ENCODE measurements at places on chromosomes 7 and 10.

GRCh38 chr7:66754541-66754940, 14.0 kb downstream of the RABGEF1 start:
- DNase-seq: no peak
- no peaks in the 10 kb centered on the region for H3K4me1 ChIP-seq
- H3K27ac ChIP-seq: no peak overlapping the region
- no peaks in the 10 kb centered on the region for H3K27me3 ChIP-seq
- no peaks in the 10 kb centered on the region for H3K36me3 ChIP-seq
- H3K4me3 ChIP-seq: no peak overlapping the region

- H3K4me3 ChIP-seq: no peak overlapping the region
- no peaks in the 10 kb centered on the region for H3K27me3 ChIP-seq
These were observed 141.4 kb downstream of the DOCK4 start for GRCh38 chr7:112064627-112065385.

DNA sequence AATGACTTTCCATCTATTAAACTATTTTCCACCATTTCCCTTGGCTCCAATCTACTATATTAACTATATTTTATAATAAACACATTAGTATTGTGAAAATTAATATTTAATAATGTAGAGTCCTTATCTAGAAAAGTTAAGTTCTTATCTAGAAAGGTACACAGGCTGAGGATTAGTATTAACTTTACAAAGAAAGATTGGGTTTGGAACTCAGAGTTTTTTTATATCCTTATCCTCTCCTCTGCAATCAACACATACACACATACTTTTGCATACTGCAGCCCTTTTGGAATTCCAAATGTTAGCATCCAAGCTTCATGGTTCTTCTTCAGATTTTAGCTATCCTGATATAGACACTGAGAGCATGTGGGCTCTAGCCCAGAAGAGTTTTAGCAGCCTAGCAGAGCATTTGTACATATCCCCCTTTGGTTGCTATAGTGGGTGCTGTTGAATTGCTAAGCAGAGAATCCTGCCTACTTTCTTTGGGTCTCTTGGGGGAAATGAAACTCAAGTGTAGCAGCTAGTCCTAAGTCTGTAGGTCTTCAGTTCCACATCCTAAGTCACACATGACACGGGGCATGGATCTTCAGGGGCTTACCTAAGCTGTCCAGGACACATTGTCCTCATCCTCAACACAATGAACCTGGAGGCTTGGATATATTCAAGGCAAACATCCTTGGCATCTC, 874.6 kb downstream of the LRMDA start:
- H3K27ac ChIP-seq: no peak overlapping the region
- DNase-seq: no peak
- H3K4me1 ChIP-seq: no peaks in the 10 kb centered on the region

DNA sequence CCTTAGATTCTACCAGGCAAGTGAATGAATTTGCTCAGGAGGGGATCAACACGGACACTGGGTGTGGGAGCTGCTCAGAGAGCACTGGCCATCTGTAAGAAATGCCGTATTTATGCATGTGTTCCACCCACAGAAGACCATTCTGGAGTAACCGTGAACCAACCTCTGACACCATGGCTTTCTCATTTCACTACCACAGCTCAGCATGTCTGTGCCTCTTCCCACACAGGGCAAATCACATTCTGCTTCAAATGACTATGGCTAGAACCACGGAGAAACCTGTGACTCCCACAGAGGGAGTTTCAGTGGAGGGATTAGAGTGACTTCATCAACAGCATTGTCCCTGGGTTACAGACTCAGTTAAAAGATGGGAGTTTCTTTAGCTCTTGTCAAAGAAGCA, 893.4 kb downstream of the XPNPEP1 start:
- H3K4me3 ChIP-seq: no peak overlapping the region
- no peak overlapping the region for H3K27ac ChIP-seq
- no peaks in the 10 kb centered on the region for H3K27me3 ChIP-seq
- no peaks in the 10 kb centered on the region for H3K36me3 ChIP-seq

DNA sequence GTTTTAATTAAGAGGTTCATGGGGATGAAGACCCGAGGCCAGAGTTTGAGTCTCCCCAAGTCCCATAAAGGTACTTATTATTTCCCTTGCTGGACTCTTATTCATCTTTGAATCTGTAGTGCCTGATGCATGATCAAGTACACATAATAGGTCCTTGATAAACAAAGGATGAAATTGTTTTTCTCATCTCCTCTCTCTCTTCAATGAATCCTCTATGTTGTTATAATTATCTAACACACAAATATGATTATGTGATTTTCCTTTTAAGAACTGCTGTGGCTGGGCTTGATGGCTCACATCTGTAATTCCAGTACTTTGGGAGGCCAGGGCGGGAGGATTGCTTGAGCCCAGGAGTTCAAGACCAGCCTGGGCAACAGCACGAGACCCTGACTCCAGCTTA, 117.7 kb downstream of the BAMBI start:
- H3K4me1 ChIP-seq: no peaks in the 10 kb centered on the region
- H3K36me3 ChIP-seq: no peaks in the 10 kb centered on the region
- no peak for DNase-seq
- no peak overlapping the region for H3K27ac ChIP-seq
- no peaks in the 10 kb centered on the region for H3K27me3 ChIP-seq

GRCh38 chr10:70052462-70053217, at the start of gene MACROH2A2:
Gene MACROH2A2, plus strand, starts transcription at chr10:70052846. Its CDS starts 22,813 bp downstream, at chr10:70075659.
- no peaks in the 10 kb centered on the region for H3K27me3 ChIP-seq
- DNase-seq: peak; percentile 68
- H3K27ac ChIP-seq: peak within 1 kb of the TSS; percentile 38
- peak within 1 kb of the TSS; percentile 83 for H3K4me3 ChIP-seq
- no peaks in the 10 kb centered on the region for H3K4me1 ChIP-seq

DNA sequence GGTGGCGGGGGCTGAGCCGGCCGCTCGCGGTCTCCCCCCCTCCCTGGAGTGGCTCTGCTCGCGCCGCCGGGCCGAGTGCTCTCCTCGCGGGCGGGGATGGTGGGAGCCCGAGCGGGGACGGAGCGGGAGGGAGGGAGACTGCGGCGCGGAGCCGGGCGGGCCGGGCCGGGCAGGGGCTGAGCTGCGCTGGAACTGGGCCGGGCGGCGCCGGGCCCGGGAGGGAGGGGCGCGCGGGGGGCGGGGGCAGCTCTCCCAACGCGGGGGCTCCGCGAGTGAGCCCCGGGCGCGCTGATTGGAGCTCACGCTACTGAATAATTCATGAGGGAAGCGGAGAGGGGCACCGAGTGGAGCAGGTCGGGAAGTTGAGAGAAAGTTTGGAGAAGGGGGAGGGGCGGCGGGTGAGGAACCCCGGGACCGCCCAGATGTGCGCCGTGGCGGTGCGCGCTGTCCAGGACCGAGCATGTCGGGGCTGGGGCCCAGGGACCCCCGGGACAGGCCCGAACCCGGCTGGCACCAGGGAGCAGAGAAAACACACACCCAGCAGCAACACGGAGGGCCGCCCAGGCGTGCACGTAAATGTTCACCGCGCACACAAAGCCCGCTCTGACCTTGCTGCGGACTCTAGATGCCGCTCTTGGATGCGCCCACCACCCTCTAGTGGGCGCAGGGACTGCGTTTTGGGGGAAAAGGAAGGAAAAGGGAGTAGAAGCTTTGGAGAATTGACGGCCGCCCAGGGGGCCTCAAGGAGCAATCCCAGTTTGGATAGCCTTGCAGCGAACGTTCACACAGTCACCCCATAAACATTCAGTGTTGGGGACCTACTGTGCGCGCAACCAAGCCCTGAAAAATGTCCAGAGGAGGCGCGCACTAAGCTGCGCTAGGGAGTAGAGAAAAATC, at the start of gene EPHB4:
Gene EPHB4 (minus strand): TSS at position 194 of the 897 bp plus-strand sequence. CDS start 493 bp downstream, outside the sequence.
- H3K27ac ChIP-seq: peak within 1 kb of the TSS; percentile 80
- H3K36me3 ChIP-seq: no peaks in the 10 kb centered on the region
- H3K4me3 ChIP-seq: peak within 1 kb of the TSS; percentile 89

GRCh38 chr7:100675105-100675451, 1.5 kb downstream of the GNB2 start:
- no peaks in the 10 kb centered on the region for H3K27me3 ChIP-seq
- peak overlapping the region; percentile 96 for H3K27ac ChIP-seq
- DNase-seq: no peak
- peaks cover 28% of the 10 kb centered on the region for H3K4me1 ChIP-seq

GRCh38 chr10:64376167-64376566, 855.0 kb downstream of the REEP3 start:
- H3K36me3 ChIP-seq: no peaks in the 10 kb centered on the region
- no peaks in the 10 kb centered on the region for H3K4me1 ChIP-seq
- H3K27ac ChIP-seq: no peak overlapping the region

Measured in Peyer's patch (tissue), 4 donors.